Eye (tissue), 1 donor: ENCODE measurements at places on chromosomes 6 and 20.

DNA sequence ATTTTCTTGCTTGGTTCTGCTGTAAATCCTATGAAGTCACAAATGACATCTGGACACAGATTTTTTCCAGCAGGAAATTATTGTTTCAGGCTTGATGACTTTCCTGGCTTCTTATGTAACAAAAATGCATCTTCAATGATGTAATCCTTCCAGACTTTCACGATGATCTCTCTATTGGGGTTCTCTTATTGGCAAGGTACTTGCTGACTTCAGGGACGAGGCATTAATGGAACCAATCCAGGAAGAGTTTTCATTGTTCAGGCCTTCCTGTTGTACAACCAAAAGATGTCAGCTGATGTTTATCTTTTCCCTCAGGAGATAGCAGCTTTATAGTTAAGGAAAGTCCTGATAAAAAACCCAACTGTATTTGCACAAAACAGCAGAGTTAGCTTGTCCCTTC, 118.5 kb upstream of the MMS22L start:
- DNase-seq, result peak; percentile 14

GRCh38 chr6:144811140-144811539, 526.0 kb downstream of the UTRN start:
- no peak for DNase-seq

GRCh38 chr6:92377137-92377536, 1042.2 kb downstream of the EPHA7 start:
- DNase-seq, result peak; percentile 22

DNA sequence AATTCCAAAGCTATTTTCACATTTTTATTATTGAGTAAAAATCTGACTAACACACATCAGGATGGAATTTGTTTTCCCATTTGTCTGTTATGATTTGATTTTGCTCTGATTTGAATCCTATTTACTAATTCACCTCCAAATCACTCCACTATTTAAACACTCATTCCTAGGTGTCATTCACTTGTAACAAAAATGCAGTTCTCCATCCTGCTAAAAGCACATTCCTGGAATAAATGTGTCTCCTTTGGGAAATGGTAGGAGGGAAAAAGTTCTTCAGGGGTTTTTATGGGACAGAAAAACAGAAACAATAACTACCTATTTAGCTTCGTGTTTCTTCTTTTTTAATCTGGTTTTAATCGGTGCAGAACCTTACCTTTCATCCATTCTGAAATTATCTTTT, 494.1 kb upstream of the CITED2 start:
- DNase-seq, result no peak

DNA sequence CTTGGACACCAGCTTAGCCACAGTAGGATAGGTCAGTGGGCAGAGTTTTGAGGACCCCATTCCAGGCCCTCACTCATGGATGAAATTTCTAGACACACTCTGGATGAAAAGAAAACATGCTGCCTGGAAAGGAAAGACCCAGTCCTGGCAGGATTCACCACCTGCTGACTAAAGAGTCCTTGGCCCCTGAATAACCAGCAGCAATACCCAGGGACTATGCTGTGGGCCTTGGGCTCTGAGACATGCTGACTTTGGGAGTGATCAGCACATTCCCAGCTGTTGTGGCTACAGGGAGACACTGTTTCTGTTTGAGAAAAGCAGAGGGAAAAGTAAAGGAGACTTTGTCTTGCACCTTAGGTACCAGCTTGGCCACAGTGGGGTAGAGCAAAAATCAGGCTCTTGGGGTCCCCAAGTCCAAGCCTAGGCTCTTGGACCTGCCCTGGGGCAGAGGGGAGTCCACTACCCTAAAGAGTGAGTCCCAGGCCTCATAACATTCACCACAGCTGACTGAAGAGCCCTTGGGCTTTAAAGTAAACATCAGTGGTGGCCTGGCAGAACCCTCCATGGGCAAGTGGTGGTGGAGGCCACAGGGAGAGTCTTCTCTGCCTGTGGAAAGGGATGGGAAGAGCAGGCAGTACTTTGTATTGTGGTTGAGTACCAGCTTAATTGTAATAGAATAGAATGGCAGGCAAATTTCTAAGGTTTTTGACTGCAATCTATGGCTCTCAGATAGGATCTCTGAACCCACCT, 516.8 kb downstream of the BCKDHB start:
- no peak for DNase-seq

- no peak for DNase-seq
These were observed 39.0 kb upstream of the ANGPT4 start for GRCh38 chr20:955111-955510.

- DNase-seq, result no peak
These were observed 27.6 kb downstream of the BCKDHB start for GRCh38 chr6:80134065-80134464.
